Naive thymus-derived CD4-positive, alpha-beta T cell (primary cell): ENCODE measurements at places on chromosomes 12 and 14.

DNA sequence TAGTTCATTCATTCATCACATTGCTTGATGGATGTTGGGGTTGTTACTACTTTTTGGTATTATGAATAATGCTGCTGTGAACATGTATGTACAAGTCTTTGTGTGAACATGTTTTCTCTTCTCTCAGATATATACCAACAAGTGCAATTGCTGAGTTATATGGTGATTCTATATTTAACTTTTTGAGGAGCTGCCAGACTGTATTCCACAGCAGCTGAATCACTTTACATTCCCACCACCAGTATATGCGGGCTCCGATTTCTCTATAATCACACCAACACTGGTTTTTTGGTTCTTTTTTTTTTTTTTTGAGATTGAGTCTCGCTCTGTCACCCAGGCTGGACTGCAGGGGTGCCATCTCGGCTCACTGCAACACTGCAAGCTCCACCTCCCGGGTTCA lies 22.2 kb upstream of the PLEKHG6 start:
- no peaks in the 10 kb centered on the region for H3K36me3 ChIP-seq
- H3K4me1 ChIP-seq, result no peaks in the 10 kb centered on the region
- H3K27me3 ChIP-seq, result no peaks in the 10 kb centered on the region
- H3K27ac ChIP-seq, result no peak overlapping the region

DNA sequence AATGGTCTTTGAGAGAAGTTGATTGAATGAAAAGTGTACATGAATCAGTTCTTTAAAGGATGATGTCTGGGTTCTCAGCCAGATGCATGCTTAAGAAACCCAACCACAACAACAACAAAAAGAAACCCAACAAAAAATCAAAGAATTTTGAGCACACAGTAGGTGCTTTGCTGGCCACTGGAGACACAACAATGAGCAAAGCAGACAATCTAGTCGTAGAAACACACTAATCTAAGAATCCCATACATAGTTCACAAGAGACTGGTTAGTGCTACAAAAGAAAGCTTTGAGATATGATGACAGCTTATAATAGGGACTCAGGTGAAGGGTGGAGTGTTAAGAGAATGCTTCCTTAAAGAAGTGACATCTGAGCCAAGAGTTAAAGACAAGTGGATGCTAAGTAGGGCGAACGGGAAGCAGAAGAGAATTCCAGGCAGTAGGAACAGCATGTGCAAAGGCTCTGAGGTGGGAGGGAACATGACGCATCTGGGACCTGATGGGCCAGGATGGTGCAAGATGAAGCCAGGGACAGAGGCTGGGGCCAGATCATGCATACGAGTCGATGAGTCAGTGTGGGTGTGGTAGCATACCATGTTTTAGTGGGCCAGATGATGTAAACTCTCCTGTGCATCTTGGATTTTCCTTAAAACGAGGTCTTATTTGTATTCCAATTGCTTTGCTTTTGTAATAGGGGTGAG lies 4.6 kb upstream of the HIP1R start:
- H3K4me1 ChIP-seq, result no peaks in the 10 kb centered on the region
- no peaks in the 10 kb centered on the region for H3K27me3 ChIP-seq
- no peak for DNase-seq
- H3K27ac ChIP-seq, result no peak overlapping the region
- no peaks in the 10 kb centered on the region for H3K36me3 ChIP-seq

DNA sequence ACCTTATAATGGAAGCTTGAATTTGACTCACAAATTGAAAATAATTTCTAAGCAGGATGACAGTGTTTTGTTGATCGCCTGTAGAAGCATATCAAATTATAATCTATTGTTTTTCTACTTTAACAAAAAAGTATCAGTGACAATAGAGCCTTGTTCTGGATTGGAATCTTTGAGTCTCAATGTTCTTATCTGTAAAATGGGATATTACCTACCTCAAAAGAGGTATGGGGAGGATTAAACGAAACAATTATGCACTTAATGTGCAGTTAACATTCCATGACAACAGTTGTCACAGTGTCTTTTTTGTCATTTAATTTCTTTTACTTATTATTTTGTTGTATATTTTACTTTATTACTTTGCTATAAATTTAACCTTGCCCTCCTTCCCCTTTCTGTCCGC lies 1.1 kb downstream of the RTRAF start:
- H3K4me1 ChIP-seq, result peaks cover 22% of the 10 kb centered on the region
- DNase-seq, result no peak
- peak overlapping the region; percentile 88 for H3K27ac ChIP-seq
- no peaks in the 10 kb centered on the region for H3K27me3 ChIP-seq
- peaks cover 21% of the 10 kb centered on the region for H3K36me3 ChIP-seq

DNA sequence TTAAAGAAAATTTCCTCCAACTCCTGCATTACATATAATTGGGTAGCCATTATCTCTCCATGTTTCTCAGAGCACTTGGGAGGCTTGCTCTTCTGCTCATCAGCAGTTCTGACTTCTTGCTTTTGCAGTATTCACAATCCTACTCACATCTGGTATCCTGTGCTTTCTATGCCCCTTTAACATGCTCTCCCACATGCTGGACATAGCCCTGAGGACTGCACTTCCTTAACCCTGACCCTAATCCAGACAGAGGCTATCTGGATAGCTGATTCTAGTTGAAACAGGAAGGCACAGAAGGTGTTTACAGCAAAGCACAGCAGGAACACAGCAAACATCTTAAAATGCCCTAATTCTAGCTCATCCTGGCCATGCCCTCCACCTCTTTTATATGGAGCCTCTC lies 7.3 kb upstream of the CMAS start:
- no peak overlapping the region for H3K4me3 ChIP-seq
- no peak for DNase-seq
- no peak overlapping the region for H3K27ac ChIP-seq
- H3K4me1 ChIP-seq, result no peaks in the 10 kb centered on the region
- no peaks in the 10 kb centered on the region for H3K27me3 ChIP-seq

DNA sequence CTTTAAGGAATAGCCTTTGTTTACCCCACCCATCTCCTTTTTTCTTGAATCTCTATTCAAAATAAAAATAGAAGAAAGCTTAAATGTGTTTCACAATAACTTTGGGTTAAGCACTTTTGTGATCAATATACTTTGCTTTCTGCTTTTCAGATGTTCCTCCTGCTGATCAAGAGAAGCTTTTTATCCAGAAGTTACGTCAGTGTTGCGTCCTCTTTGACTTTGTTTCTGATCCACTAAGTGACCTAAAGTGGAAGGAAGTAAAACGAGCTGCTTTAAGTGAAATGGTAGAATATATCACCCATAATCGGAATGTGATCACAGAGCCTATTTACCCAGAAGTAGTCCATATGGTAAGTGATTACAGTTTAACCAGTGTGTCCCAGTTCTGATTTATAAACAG lies 95.0 kb downstream of the PPP2R5C start:
- DNase-seq, result no peak
- H3K27ac ChIP-seq, result no peak overlapping the region
- H3K4me3 ChIP-seq, result no peak overlapping the region
- peaks cover 6% of the 10 kb centered on the region for H3K36me3 ChIP-seq

DNA sequence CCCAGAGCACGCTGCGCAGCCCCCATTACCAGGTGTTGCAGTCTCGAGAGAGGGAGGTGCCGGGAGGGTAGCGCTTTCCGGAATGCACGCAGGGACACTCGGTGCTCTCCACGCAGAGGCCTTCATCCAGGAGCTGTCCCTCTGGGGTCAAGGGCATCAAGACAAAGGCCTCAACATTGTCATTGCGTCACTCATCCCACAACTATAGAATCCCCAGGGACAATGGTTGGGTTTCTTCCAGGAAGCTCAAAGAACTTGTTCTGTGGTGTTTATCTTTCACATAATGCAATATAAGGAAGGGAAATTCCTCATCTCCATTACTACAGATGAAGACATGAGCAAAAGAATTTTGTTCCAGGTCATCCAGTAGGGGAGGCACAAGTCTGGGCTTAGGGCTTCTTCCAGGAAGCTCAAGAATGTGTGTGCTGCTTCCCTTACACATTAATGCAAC lies 52.1 kb downstream of the VWF start:
- H3K4me3 ChIP-seq, result no peak overlapping the region
- no peaks in the 10 kb centered on the region for H3K36me3 ChIP-seq
- H3K4me1 ChIP-seq, result peaks cover 12% of the 10 kb centered on the region
- no peak overlapping the region for H3K27ac ChIP-seq
- no peaks in the 10 kb centered on the region for H3K27me3 ChIP-seq

DNA sequence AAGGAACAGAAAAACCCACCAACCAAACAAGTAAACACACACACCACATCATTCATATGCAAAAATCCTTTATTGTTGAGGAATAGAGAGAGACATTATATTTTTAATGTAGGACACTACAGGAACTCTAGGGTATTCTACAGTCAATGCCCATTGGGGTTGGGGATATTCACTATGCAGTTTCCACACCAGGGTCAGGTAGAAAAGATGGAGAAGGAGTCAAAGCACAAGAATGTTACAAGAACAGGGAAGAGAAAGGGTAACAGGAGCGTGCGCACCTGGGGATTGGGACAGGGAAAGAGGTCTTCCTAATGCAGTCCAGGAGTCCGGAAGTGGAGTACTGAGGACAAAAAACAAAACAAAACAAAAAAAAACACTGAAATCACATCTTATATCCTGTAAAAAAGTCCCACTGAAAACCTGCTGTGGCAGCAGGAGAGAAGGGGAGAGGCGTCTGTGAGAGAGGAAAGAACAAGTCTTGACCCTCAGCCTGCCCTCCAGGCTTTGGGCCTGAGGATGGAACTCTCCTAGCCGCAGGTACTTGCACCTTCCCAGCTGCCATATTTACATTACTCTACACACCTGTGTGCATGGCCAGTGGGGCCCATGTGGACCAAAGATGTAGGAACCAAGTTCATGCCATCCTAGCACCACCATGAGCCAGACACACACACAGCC lies 3.7 kb upstream of the ZBTB39 start:
- H3K27me3 ChIP-seq, result no peaks in the 10 kb centered on the region
- H3K4me1 ChIP-seq, result peaks cover 17% of the 10 kb centered on the region
- H3K36me3 ChIP-seq, result no peaks in the 10 kb centered on the region
- DNase-seq, result no peak
- H3K27ac ChIP-seq, result no peak overlapping the region

DNA sequence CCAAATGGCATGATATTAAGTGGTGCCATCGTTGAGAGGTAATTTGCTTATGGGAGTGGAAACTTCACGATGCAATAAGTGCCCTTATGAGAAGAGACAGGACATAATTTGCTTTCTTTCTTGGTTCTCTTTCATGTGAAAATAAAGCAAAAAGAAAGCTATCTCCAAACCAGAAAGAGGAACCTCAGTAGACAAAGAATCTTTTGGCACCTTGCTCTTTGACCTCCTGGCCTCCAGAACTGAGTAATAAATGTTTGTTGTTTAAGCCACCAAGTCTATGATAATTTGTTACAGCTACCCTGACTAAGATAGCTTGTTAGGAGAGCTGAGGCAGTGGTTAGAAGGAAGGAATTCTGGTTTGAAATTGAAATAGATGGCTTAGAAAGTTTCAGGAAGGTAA lies 39.6 kb downstream of the CCER1 start:
- H3K36me3 ChIP-seq, result no peaks in the 10 kb centered on the region
- no peaks in the 10 kb centered on the region for H3K4me1 ChIP-seq
- H3K27me3 ChIP-seq, result no peaks in the 10 kb centered on the region
- H3K4me3 ChIP-seq, result no peak overlapping the region

- no peaks in the 10 kb centered on the region for H3K27me3 ChIP-seq
- H3K27ac ChIP-seq, result no peak overlapping the region
- H3K36me3 ChIP-seq, result no peaks in the 10 kb centered on the region
- no peak overlapping the region for H3K4me3 ChIP-seq
- no peak for DNase-seq
These were observed 114.3 kb upstream of the PCED1B start for GRCh38 chr12:46965137-46965536.

- H3K36me3 ChIP-seq, result no peaks in the 10 kb centered on the region
- no peak for DNase-seq
- no peak overlapping the region for H3K27ac ChIP-seq
- no peak overlapping the region for H3K4me3 ChIP-seq
These were observed 119.2 kb downstream of the TBC1D30 start for GRCh38 chr12:64943686-64944085.

GRCh38 chr12:55499810-55500252 lies 7.7 kb downstream of the OR6C68 start:
- H3K4me3 ChIP-seq, result no peak overlapping the region
- H3K27me3 ChIP-seq, result no peaks in the 10 kb centered on the region
- no peaks in the 10 kb centered on the region for H3K4me1 ChIP-seq
- H3K27ac ChIP-seq, result no peak overlapping the region

- H3K27ac ChIP-seq, result no peak overlapping the region
- DNase-seq, result peak; percentile 50
- H3K36me3 ChIP-seq, result no peaks in the 10 kb centered on the region
- H3K27me3 ChIP-seq, result no peaks in the 10 kb centered on the region
- peaks cover 10% of the 10 kb centered on the region for H3K4me1 ChIP-seq
These were observed 448.5 kb downstream of the TMEM121 start for GRCh38 chr14:105974902-105975301.

DNA sequence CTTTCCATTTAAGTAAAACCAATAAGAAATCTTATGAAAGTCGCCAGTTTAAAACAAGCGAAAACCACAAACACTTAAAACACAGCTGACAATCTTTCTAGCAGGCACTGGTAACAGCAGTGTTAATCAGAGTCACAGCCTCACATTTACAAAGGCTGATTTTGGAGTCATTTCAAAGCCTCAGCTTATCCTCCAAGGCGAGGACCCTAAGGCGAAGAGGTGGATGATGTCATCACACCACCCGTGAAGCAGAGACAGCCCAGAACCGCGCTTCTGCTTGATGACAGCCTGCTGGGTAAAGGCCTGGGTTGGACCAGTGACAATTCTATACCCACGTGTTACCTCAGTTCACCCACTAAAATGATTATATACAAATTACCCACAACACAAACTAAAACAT lies 10.1 kb downstream of the GOLGA3 start:
- no peak overlapping the region for H3K4me3 ChIP-seq
- no peak overlapping the region for H3K27ac ChIP-seq
- H3K27me3 ChIP-seq, result no peaks in the 10 kb centered on the region
- DNase-seq, result no peak
- H3K36me3 ChIP-seq, result peaks cover 8% of the 10 kb centered on the region

GRCh38 chr14:62213516-62213915 lies 451.3 kb downstream of the SNAPC1 start:
- no peaks in the 10 kb centered on the region for H3K4me1 ChIP-seq
- no peaks in the 10 kb centered on the region for H3K27me3 ChIP-seq
- H3K36me3 ChIP-seq, result no peaks in the 10 kb centered on the region
- DNase-seq, result no peak

- H3K36me3 ChIP-seq, result no peaks in the 10 kb centered on the region
- no peaks in the 10 kb centered on the region for H3K4me1 ChIP-seq
- H3K27me3 ChIP-seq, result no peaks in the 10 kb centered on the region
- H3K4me3 ChIP-seq, result no peak overlapping the region
- no peak for DNase-seq
These were observed 42.0 kb upstream of the A2ML1 start for GRCh38 chr12:8780389-8780788.

GRCh38 chr12:52956987-52957386 lies 8.1 kb downstream of the KRT18 start:
- H3K4me1 ChIP-seq, result no peaks in the 10 kb centered on the region
- no peak for DNase-seq
- H3K36me3 ChIP-seq, result peaks cover 1% of the 10 kb centered on the region
- no peak overlapping the region for H3K27ac ChIP-seq

- peaks cover 13% of the 10 kb centered on the region for H3K4me1 ChIP-seq
- H3K27me3 ChIP-seq, result no peaks in the 10 kb centered on the region
- no peak overlapping the region for H3K4me3 ChIP-seq
- H3K36me3 ChIP-seq, result no peaks in the 10 kb centered on the region
- H3K27ac ChIP-seq, result no peak overlapping the region
- no peak for DNase-seq
These were observed 61.2 kb downstream of the ATG14 start for GRCh38 chr14:55350461-55350860.
